ENCODE measurements at places on chromosomes 5 and 9.

DNA sequence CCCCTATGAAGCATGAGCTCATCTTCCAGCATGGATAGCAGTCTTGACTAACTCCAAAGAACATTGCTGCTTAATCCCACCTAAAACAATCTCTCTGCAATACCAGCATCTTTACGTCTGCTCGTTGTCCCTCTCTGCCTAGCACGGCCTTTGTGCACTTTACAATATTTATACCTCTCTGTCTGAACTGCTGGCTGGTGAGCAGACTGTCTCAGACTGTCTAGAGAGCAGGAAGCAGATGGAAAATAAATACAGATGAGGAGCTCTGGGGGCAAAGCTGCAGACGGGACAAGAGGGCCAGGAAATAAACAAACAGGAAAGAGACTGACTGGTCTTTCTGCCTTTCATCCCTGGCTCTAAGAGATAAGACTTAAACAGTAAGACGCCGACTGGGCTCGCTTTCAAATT, 224.8 kb downstream of the ENC1 start:
- no peak for DNase-seq

GRCh38 chr9:98146101-98146991, 27.3 kb upstream of the TRIM14 start:
- no peak for DNase-seq

- DNase-seq: no peak
These were observed 183.9 kb downstream of the AUH start for GRCh38 chr9:91177661-91178280.

DNA sequence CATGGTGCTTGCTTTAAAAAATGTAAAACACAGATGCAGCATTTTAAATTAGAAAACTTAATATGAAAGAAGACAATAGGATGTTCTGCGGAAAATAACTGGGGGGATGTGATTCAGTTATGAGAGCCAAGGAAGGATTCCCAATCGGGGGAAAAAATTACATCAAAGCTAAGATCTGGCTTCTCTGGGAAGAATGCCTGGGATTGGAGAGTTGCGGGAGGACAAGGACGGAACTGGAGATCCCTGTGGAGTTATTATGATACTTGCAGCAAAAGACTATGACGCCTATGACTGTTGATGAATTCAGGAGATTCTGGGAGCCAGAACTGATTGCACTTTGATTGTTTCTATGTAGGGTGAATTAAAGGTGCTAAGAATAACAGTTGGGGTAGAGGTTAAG, 24.6 kb downstream of the MTX3 start:
- no peak for DNase-seq

DNA sequence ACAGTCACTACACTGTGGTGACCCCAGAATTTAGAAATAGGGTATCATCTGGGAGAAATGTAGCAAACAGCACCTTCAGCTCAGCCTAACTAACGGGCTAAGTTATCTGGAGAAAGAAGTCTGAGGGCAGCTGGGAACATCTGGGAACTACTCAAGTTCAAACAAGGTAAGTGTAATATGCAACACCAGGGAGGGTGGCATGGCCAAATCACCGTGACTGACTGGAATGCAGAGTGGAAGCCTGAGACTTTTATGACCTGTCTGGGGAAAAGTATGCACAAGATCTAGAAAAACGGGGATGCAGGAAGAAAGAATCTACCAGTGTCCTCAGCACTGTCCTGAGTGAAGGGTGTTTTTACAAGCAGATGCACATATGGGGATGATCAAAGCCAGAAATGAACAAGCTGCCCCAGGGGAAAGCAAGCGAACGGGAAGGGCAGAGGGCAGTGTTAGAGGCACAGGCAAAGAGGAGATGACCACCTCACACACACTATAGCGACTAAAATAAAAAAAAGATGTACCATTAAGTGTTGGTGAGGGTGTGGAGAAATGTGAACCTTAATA, 59.9 kb downstream of the SERINC5 start:
- DNase-seq: no peak

DNA sequence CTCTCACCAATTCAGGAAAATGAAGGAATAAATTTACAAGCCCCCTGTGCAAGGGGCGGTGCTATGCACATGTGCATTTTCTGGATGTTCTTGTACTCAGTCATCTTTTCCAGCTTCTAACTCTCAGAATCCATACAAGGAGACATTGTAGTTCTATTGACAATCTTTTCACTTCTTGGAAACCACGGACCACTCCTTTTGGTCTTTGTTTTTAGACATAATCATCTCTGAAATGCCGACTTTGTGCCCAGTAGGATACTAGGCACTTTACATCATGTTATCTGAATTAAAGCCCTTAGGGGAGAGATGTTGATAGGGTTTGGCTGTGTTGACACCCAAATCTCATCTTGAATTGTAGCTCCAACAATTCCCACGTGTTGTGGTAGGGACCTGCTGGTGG, 322.6 kb upstream of the WWC1 start:
- DNase-seq: no peak

GRCh38 chr5:151107084-151107483, 26.2 kb upstream of the TNIP1 start:
- DNase-seq: no peak

GRCh38 chr9:136059321-136059791, 35.7 kb downstream of the NACC2 start:
- DNase-seq: no peak

GRCh38 chr5:50440651-50441492, at the start of gene EMB:
Gene EMB (minus strand): TSS chr5:50441288. CDS start chr5:50441151, 137 bp downstream.
- peak; percentile 76 for DNase-seq

DNA sequence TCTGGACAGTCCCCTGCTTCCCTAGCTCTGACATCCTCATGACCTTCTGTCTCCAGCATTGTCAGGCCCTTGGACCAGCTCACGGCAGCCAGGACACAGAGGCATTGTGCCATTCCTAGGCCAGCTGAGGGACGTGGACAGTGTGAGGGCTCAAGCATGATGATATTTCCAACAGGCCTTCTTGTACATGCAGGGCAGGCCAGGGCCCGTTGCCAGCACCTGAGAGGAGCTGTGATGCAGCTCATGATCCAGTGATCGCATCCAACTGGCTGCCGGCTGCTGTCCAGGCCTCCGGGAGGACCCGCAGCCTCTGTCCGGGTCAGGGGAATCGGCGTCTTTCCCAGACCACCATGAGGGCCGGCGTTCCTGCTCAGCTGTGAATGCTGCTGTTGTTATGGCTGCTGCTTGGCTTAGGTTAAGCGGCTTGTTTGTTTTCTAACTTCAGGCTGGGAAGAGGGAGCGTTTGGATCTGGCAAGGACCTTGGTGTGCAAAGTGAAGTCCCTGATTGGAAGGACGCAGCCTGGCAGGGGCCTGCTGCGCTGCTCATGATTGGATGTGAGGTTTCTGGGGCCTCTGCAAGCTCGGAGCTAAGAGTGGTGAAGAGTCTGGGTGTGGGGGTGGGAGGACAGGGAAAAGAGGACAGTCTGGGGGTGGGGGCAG, 53.8 kb downstream of the PDZD2 start:
- DNase-seq: no peak
